ENCODE measurements at places on chromosomes 3 and 15.

GRCh38 chr3:101861212-101861788 is 12.0 kb downstream of the NFKBIZ start:
- DNase-seq = no peak

DNA sequence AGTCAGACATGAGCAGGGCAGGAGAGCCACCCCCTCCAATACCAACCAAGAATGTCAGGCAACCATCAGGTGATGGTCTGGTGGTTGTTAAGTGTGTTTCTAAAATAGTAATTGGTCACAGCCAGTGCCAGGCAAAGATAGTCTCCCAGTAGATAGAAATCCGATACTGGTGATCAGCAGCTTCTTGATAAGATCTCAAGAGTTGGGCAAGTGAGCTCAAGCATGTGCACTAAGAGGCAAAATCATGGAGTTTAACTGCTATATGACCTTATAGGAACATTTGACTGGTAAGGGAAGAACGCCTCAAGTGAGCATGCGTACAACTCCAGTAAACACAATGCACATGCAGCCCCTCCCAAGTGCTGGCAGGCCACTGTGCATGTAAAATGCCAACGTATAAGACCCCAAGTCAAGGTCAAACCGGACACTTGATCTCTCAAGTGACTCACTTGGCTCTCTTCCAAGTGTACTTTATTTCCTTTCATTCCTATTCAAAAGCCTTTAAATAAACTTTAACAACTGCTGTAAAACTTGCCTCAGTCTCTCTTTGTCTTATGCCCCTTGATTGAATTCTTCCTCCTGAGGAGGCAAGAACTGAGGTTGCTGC is 36.0 kb upstream of the CBLB start:
- no peak for DNase-seq

DNA sequence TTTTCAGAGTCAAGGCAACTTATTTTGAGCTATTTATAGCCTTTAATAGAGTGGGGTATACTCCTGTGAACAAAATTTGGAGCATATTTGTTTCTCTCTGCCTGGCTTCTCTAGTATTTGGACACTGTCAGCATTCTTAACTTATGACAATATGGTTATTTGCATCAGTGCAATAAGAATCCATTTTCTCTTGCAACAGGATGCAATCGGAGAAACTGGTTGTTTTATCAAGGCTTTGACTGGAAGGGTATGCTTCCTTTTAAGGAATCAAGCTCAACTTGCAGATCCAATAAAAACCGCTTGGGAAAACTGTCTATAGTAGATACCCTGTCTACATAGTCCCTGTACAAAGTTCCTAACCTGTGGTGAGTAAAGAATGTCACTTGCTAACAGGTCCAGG is 106.7 kb downstream of the DPH6 start:
- no peak for DNase-seq

GRCh38 chr3:28110869-28111268 is 130.6 kb upstream of the CMC1 start:
- no peak for DNase-seq

- DNase-seq = no peak
These were observed 128.3 kb downstream of the LIPC start for GRCh38 chr15:58559904-58560588.

DNA sequence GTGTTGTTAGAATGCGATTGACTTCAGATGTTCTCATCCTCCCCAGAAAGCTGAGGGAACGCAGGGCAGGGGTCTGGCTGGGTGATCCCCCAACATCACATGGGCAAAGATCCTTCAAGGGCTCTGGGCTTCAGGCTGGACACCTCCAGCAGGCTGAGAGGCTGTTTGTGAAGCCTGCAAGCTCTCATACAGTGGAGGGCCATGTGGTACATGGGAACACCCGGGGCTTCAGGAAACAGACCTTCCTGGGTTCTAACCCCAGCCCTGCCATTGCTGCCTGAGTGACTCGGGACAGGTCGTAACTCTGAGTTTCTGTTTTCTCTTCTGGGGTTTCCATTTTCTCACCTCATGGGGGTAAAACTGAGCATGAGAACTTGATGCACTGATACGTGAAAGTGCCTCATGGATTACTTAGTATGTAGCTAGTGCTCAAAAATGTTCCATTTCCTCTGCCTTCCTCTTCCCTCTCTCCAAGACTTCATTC is 81.2 kb downstream of the TLE3 start:
- no peak for DNase-seq

GRCh38 chr3:53718462-53718861 is 127.8 kb downstream of the CHDH start:
- DNase-seq = no peak

GRCh38 chr15:97861529-97862260 is 98.8 kb upstream of the ARRDC4 start:
- DNase-seq = no peak

- no peak for DNase-seq
These were observed 276.0 kb downstream of the GBE1 start for GRCh38 chr3:81485444-81485865.

DNA sequence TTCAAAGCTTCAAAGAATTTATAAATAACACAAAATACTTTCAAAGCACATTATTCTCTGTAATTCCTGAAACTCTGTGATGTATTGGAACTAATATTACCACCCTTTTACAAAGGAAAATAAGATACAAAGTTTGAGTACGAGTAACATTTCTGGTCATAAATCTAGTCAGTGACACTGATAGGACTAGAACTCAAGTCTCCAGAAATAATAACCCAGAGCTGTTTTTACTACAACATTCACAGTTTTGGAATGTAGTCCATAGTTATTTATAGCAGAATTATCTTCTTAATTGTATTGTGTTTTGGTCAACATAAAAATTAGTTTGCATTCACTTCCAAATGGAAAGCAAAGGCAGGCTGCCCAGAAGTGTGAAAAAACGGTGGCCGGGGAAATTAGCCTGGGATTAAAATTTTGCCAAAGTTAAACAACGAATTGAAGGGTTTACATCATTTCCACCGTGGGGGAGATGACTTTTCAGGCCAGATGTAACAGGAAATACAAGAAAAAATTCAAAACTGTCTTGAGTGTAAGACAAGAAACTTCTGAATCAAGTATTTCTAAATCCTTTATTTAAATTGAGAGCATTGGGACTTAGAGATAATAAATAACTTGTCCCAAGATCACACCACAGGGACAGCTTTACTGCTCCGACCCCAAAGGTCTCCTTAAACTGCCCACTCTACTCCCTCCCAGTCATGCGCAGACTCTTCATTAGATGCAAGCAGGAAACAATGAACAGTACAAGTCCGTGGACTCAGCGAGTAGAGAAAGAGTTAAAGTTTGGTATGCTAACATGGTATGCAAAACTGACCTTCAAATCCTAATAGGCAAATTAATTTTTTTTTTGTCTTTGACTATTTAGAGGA is 74.3 kb upstream of the VGLL4 start:
- DNase-seq = no peak

- no peak for DNase-seq
These were observed 189.3 kb downstream of the NFKBIZ start for GRCh38 chr3:102038477-102039142.

- DNase-seq = no peak
These were observed 22.4 kb downstream of the PTH1R start for GRCh38 chr3:46900007-46900292.

GRCh38 chr3:157493627-157494550 is 9.3 kb downstream of the VEPH1 start:
- DNase-seq = no peak

DNA sequence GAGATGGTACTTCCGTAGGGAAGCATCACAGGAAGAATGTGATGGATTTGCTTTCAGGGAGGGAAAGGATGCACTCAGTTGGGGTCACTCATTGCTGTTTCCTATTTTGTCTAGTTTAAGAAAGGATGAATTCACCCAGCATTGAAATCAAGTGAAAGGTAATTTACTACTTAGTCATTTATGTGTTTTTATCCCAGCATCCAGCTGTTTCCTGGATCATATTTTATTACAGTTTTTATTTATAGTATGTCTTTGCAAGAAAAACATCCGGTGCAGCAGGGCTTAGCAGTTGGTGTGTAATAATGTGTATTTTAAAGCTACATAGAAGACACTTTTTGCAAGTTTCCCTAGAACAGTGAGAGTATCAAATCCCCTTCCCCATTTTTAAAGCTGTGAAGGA is 37.4 kb upstream of the GOLGA8B start:
- no peak for DNase-seq

DNA sequence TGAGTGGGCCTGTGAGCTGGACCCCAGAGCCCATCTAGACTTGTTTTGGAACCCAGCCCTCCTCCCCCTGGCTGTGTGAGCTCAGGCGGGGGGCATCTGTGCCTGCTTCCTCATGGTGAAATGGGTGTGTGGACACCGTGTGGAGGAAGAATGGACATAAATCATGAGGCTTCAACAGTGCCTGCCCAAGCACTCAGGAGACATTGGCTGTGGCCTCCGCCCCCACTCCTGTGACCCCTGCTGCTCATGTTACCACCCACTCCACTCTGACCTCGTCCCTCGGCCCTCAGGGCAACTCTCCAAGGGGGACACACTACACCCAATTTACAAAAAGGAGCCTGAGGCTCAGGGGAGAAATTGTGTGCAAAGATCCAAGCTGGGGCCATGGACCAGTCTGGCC is 16.6 kb downstream of the TPRA1 start:
- DNase-seq = no peak

DNA sequence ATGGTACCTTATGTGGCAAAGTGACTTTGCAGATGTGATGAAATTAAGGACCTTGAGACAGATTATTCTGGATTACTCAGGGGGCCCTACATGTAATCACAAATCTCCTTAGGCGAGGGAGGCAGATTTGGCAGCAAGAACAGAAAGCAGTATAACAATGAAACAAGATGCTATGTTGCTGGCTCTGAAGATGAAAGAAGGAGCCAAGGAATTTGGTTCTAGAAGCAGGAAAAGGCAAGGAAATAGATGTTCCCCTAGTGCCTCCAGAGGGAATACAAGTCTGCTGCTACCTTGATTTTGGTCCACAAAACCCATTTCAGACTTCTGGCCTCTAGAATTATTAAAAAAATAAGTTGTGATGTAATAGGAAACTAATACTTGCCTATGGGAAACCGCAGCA is 64.5 kb downstream of the PIK3R4 start:
- no peak for DNase-seq

GRCh38 chr3:154304936-154305335 is 19.4 kb downstream of the DHX36 start:
- DNase-seq = no peak

DNA sequence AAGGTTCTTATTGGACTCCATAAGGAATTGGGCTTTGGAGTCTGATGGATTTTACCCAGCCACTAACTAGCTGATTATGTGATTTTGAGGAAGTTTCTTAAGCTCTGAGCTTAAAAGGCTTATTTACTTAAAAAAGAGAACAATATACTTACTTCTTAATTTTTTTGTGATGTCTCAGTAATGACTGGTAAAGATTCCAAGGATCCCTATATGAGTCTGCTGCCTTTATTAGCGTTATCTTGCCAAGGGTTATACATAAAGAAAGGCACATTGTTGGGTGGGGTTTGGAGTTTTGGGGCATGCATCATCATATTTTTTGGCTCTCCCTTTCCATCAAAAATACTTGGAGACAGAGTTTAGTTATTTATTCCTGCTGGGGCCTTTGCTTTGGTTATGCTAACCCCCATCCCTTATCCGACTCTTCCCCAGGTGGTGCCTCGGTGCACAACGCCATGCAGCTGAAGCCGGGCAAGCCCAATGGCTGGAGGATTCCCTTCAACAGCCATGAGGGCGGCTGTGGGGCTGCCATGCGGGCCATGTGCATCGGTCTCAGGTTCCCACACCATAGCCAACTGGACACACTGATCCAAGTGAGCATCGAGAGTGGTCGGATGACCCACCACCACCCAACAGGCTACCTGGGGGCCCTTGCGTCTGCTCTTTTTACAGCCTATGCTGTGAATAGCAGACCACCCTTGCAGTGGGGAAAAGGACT is 6.7 kb downstream of the ADPRH start:
- DNase-seq = no peak

- DNase-seq = no peak
These were observed 2.5 kb downstream of the PDZRN3 start for GRCh38 chr3:73622091-73622805.

DNA sequence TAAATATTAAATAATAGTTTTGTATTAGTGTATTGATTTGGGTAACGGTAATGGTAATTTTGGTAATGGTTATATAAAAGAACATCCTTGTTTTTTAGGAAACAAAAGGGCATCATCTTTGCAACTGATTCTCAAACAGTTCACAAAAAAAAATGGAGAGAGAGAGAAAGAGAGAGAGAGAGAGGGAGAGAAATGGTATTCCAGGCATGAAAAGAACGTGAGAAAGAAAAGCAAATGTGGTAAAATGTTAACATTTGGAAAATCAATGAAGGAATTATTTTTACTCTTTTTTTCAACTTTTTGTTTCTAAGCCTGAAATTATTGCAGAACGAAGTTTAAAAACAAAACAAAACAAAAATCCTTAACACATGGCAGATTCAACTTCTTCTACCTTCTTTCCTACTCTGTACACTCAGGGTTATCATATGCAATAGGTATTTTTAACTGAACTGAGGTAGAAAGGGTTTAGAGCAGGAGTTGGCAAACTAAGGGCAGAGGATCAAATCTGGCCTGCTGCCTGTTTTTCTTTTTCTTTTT is 2.2 kb upstream of the GLB1 start:
- no peak for DNase-seq

DNA sequence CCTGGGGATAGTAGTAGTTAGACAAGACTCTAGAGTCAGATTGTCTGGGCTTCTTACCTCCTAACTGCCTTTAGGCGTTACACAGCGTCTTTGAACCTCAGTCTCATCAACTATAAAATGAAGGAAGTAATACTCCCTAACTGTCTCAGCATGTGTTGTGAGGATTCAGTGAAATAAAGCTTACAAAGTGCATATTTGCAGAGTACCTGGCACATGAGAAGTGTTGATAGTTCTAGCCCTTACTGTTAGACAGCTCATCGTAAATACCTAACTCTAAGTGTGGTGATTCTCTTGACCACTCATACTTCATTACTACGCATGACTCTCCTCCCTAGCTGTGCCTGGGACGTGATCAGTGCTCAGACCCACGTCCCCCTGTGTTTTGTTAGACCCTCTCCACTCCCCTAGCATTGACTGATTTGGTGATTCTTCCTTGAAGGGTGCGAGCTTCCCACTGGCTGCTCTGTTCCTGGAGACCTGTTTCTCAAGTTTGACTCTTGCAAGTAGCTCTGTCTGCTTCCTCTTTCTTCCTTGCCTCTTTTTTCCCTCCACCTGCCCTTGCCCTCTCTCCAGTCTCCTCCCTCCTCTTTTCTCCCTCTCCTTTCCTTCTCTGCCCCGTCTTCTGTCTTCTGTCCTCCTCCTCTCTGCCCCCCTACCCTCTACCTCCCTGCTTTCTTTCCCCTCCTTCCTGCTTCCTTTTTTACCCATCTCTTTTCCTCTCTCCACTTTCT is 124.2 kb downstream of the SLC25A26 start:
- no peak for DNase-seq

GRCh38 chr15:92163641-92164040 is 230.0 kb upstream of the ST8SIA2 start:
- no peak for DNase-seq

DNA sequence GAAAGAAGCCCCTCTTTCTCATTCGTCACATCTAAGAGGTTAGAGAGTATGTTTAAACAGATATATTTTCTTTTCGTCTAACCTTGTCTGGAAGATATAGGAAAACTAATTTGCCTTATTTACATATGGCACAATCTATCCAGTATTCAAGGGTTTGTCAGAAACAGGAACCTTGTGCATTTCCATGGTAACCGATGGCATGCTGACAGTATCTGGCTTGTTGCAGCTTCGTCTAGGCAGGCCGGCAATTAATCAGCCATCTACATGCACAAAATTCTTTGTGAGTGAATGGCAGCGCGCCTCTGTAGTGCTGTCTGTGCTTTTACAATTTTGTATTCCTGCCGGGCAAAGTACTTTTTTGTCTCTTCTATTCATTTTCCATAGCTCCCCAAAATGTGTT is 294.0 kb upstream of the SOX2 start:
- no peak for DNase-seq
